NCI-H524 treated with DMSO at 0.1 percent for 48 hours (cell line): ENCODE measurements at places on chromosomes 11 and 22.
A peak's percentile ranks its signal among the peaks of the same experiment; 100 is the strongest.

GRCh38 chr11:64164392-64165312 is 1.3 kb downstream of the MACROD1 start:
- no peak for DNase-seq

- no peak for DNase-seq
These were observed 544.9 kb downstream of the TBC1D22A start for GRCh38 chr22:47307326-47307725.

DNA sequence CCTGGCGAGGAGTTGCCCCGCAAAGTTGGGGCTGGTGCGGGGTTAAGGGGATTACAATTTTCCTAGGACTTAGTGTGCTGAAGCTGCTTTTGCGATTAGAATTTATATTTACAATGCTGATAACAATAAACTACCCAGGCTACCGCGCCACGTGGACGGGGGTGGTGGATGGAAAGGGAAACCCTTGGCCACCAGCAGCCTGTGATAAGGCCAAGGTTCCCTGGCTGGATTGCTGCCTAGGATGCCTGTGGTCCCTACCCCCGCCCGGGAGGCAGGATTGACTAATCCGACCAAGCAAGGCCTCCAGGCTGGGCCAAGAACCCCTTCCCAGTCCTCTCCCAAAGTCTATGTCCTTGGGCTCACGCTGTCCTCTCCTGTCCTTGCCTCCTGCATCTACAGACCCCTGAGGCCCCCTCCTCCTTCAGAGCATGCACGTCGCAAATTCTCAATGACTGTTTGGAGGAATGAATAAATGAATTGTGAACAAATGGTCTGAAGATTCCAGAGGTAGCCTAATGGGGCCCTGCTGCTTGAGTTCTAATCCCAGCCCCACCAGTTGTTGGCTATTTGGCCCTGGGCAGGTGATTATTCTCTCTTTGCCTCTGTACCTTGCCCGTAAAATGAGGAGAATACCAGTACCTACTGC is 7.6 kb upstream of the CHKA start:
- no peak for DNase-seq

DNA sequence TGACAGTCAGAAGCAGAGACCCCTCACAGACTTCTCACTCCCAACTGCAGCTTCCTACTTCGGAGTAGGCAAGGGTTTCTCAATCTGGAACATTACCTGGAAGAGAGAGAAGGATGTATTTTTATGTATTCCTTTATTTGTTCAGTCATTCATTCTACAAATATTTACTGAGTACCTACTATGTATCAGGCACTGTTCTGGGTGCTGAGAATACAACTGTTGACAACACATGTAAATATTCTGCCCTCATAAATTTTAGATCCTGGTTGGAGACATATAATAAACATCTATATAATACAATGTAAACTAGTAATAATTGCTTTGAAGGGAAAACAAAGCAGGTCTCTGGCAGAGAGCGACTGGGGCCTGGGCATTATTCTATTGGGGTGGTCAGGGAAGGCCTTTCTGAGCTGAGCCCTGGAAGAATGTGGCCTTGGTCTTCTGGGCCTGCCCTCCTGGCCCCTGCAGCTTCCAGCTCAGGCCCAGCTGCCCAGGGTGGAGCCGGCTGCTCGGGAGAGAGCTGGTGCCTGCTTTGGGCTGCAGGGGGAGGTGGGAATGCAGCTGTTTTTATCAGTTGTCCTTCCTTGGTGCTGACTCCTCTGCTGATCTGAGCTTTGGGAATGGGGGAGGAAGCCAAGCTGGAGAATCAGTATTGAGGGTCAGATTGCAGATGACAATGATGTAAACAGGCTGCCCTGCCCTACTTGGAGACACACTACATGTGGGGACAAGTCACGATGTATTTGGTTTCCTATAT is 46.8 kb downstream of the PKNOX2 start:
- DNase-seq = no peak

DNA sequence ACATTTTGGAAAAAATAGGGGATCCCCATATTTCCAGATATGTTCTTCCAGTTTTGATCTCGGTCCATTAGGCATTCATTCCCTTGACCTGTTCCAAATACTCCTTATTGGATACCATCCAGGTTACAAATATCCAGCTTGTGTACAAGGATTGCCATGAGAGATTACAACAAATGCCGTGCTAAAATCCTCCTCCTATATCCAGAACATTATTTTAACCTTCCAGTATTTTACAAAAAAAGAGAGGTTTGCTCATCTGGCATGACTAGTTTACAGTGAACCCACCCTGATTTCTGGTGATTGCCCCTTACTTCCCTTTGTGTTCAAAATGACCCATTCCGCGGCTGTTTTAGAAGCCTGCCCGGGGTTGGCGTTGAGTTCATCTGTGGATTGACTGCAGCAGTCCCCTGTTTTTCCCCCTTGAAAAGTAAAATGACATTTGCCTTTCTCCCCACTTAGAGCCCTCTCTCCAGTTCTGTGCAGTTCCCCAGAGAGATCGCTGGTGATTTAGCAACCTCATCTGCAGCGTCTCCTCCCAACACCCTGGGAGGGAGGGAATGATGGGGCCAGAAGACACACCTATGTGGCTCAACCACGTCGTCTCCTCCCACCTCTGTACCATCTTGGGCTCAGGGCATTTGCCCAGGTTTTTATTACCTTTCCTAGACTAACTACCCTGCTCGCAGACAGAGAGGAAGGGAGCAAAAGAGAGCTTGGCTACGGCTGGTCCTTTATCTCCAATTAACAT is 73.6 kb downstream of the DSCAML1 start:
- no peak for DNase-seq

DNA sequence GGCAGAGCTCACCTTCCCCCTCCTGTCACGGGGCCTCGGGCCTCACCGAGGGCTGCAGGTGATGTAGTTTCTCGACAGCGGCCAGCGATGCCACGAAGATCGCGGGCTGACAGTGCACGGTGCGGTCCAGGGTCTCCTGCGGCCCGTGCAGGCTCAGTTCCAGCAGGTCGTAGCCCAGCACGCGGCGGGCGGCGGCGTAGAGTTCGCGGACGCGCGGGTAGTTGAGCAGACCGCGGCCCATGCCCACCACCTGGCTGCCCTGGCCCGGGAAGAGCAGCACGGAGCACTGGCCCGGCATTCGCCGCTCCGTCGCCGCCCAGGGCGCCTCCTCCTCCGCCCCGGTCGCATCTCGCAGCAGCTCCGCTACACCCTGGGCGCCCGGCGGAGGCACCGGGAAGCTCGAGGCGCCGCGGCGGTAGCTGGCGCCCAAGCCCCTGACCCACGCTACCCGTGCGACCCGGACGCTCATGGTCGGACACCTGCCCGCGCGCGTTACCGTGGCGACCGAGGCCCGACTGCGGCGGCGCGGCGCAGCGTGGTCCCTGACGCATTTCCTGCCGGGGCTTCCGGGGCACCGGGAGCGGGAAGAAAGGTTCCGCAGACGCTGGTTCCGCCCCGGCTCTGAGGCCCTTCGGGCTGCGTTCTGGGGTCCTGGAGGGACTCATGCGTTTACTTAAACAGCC is at the start of gene MCAT:
Gene MCAT, minus strand, starts transcription at position 519 of the 683 bp plus-strand sequence. Its CDS starts 50 bp downstream, at position 469.
- DNase-seq = peak; percentile 9

- no peak for DNase-seq
These were observed 16.2 kb upstream of the MUC5B start for GRCh38 chr11:1206391-1207271.

DNA sequence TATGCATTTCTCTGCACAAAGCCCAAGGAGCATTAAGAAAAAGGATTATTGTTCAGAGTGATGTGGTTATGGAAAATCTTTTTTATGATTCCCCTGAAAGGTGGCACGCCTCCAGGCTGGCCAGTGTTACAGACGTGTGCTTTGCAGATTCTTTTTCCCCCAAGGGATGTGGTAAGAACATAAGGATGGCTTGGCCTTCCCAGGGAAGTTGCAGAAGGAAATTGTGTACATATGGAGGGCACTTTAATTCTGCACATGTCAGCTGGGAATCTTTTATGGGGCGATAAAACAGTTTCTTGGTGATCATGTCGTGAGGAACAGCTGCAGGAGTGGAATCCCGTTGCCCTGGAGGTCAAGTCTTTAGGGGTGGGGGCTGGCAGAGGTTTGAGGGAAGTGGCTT is 9.7 kb downstream of the SMARCB1 start:
- DNase-seq = no peak

DNA sequence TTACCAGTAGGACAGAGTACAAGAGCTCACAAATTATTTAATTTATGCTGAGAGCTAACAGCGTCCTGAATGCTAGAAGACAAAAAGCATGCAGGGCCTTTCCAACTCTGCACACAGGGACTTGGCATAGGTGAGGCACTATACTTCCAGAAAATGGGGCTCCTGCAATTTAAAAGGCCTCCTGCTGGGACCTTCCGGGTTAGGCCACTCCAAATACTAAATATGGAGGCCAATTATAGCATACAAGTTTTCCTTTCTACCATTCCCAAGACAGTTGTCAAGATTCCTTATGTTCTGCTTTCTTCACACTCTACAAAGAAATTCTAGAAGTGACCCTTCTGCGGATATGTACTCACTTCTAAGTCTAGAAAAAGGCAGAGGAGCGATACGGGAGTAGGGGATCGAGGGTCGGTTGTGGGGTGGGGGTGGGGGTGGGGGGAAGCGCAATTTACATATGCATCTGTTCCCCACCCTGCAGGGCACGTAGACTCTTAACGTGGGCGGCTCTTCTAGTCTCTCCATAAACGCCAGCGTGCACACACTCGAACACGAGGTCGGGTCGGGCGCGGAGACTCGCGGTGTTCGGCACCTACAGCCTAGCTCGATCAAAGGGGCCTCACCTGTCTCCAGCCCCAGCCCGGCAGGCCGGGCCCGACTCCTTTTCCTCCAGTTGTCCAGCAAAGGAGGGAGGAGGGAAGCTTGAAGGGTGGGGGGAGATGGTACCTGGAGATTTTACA is 728 bp downstream of the DCUN1D5 start:
- no peak for DNase-seq

GRCh38 chr11:69355346-69355940 is 61.5 kb downstream of the MYEOV start:
- DNase-seq = no peak

DNA sequence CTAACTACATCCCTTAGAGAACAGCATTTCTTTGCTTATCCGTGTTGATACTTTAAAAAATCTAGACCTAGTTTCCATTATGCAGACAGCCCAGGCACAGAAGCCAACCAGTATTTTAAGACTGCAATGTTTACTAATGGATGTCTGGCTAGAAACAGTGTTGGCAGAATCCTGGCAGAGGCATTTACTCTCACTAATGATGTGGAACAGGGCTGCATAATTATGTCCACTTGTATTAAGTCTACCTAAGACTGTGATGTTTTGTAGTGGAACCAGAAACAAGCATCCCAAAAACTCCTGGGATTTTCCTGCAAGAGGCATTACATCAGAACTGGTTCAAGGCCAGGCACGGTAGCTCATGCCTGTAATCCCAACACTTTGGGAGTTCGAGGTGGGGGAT is 50.2 kb upstream of the PICALM start:
- DNase-seq = no peak

- DNase-seq = no peak
These were observed 11.0 kb downstream of the CDC45 start for GRCh38 chr22:19490628-19491230.

DNA sequence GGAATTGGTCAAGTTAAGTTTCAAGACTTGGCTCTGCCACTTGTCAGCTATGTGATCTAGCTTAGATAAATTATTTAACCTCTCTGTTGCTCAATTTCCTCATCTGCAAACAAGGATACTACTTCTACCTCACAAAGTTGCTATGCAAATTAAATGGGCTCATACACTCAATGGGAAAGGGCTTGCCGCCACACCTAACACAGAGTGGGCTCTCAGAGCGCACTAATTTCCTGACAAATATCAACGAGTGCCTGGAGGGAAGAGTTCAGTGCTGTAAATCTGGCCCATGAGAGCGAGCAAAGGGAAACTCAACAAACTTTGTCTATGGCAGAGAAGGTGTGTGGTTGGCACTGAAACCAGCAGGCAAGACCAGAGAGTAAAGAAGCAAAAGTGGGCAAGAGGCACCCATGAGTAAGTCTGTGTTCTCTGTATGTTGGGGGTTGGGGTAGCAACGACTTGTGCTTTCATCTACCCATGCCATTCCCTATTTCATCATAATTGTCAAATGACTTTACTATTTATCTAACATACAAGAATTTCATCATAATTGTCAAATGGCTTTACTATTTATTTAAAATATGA is 60.7 kb upstream of the PHF21A start:
- DNase-seq = no peak

DNA sequence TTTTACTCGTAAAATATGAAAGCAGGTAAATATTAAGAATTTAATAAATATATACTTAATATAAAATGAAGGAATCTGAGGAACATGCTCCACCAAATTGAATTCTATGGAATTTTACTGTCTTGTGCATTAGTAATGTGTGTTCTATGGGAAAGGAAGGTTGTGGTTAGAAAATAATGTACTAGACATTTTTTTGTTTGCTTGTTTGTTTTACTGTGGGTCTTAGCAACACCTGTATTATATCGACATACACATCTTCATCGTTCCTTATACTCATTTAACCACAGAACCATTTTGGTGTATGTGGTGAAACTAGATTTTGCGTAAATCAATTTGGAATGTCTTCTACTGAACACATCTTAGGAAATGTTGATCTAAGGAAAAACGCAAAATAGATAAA is 114.1 kb upstream of the MTMR2 start:
- no peak for DNase-seq
